ENCODE measurements at places on chromosomes 3 and 15.

- no peak for DNase-seq
Observed at GRCh38 chr3:162597226-162597625, 1100.6 kb downstream of the OTOL1 start.

DNA sequence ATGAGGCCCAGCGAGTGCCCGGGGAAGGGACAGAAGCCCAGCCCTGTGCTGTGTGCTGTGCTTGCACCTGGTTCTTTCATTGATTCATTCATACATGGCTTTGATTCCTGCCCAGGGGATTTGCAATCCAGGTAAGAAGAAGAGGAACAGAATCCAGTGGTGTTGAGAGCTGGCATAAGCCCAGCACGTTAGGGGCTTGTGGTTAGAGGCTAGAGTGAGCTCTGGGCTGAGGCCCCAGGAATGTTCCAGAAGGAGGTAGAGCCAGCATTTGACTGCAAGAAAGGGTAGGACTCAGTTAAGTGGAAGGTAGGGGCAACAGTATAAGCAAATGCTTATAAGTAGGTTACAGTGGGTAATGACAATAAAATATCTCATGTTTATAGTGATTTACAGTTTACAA is 2.3 kb downstream of the VWA5B2 start:
- no peak for DNase-seq

DNA sequence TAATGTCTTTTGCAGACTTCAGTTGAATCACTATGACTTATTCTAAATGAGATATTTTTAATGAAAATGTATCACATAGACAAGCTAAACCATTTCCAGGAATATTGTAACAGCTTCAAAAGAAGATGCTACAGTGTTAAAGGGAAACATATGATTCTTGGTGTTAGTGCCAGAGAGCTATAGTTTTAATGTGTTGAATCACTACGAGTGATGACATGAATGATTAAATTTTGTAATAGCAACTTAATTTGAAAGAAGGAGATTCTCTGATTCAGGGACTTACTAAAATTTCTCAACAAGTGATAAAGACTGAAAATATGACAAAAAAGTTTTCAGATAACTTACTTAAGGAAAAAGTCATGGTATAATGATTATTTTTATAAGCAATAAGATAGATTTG is 267.3 kb upstream of the SLITRK3 start:
- no peak for DNase-seq

DNA sequence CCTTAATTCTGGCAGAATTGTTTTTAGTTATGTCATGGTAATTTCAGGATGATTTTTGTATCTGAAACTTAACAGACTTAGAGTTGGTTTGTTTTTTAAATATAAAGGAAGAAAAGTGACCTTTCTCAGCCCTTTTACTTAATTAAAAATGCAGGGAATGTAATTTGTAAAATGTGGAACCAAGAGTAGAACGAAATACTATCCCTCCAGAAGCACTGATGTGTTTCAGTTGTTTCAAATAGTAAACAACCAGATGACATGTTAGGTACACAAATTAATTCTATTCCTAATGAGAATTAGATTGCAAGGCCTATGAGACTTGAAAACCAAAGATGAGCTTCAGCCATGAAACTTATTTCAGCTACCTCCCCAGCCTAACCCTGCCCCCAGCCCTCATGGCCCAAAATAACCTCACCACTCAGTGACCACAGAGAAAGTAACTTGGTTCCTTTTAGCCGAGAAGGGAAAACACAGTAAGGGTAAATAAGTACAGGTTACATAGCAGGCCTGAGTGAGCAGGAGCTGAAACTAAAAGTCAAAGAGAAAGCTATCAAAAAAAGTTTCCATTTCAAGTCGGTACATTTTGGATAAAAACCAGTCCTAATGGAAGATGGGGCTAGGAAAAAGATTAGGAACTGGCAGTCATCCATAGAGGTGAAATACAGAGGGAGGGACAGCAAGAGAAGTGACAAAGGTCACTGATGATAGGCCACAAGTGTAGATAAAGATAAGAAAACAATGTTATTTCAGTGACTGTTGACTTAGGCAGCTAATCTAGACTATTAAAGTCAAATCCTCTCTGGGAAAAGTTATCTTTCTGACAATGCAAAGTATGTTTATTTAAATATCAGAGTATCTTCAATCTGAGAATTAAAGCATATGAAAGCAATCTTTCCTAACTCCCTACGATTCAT is 23.2 kb downstream of the SENP8 start:
- no peak for DNase-seq

- no peak for DNase-seq
Observed at GRCh38 chr15:63187589-63188226, 1.7 kb upstream of the RAB8B start.

DNA sequence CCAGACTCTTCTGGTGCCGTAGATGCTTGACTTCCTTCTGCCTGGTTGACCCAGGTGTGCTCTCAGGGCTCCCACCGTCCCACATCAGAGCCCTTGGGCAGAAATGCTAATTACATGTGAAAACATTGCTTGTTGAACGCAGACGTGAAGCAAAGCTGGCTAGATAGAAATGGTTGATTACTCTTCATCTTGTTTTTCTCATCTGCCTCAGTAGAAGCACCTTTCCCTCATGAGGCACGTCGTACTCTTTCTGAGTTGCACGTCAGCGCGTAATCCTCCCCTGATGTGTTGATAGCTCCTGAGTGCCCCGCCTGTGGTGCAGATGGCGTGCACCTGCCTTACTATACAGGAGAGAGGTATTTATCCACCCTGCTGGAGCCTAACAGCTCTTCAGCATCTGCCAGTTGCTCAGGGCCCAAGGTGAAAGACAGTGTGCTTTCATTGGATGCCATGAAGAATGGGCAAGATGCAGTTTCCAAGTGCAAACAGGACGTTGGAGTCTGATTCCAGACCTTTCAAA is 18.1 kb downstream of the MAP6D1 start:
- no peak for DNase-seq

- DNase-seq = no peak
Observed at GRCh38 chr3:27993051-27993450, 248.4 kb upstream of the CMC1 start.

DNA sequence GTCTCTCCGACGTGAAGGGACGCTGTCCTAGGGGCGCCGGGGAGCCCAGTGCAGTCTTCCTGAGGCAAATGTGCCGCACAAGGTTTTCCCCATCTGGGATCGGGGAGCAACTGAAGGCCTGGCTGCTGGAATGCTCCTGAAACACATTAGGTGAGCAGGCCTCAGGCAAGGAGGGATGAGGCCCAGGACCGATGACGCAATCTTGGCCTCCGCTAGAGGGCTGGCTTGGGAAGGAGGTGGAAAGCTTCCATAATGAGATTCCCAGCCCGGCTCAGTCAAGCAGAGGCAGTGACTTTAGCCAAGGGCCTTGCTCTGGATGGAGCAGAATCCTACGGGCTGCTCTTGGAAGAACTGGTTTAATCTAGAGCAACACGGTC is 50.8 kb downstream of the CPN2 start:
- no peak for DNase-seq

DNA sequence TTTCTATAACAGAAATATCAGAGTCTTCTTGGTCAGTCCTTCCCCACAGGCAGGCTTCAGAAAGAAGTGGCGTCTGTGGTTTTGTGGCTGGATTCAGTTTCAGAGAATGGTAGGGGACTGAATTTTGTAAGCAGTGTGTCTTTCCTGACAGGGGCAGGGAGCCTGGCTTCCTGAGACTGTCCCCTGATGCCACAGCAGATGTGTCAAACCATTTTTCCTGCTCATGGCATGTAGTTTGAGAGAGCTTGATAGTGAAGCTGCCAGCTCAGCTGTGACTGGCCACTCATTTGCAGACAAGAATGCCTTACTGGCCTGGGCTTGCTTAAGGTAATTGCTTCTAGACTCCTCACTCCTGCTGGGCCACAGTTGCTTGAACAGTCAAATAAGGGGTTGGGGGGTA is 26.4 kb downstream of the LARS2 start:
- no peak for DNase-seq

- DNase-seq = no peak
Observed at GRCh38 chr3:36663666-36664291, 100.6 kb downstream of the DCLK3 start.

GRCh38 chr15:67212684-67213367 is 41.6 kb downstream of the AAGAB start:
- DNase-seq = no peak

- DNase-seq = no peak
Observed at GRCh38 chr3:137852391-137852830, 88.3 kb downstream of the SOX14 start.

DNA sequence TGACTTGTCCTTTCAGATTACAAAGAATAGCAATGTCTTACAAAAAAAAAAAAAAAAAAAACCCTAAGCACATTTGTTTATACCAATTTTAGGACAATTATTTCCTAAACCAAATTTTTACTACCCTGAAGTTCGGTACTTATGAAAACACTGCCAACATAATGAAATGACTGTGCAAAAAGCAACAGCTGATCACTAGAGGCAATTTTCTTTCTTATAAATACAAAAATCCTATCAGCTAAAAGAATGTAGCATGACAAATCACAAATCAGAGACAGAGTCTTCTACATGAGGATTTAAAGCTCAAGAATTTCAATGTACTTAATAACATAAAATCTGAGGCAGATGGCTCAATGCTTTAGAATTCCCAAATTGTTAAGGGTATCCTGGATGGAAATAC is 191.8 kb downstream of the MAGI1 start:
- DNase-seq = no peak

GRCh38 chr3:145427355-145427754 is 733.6 kb downstream of the PLOD2 start:
- no peak for DNase-seq

DNA sequence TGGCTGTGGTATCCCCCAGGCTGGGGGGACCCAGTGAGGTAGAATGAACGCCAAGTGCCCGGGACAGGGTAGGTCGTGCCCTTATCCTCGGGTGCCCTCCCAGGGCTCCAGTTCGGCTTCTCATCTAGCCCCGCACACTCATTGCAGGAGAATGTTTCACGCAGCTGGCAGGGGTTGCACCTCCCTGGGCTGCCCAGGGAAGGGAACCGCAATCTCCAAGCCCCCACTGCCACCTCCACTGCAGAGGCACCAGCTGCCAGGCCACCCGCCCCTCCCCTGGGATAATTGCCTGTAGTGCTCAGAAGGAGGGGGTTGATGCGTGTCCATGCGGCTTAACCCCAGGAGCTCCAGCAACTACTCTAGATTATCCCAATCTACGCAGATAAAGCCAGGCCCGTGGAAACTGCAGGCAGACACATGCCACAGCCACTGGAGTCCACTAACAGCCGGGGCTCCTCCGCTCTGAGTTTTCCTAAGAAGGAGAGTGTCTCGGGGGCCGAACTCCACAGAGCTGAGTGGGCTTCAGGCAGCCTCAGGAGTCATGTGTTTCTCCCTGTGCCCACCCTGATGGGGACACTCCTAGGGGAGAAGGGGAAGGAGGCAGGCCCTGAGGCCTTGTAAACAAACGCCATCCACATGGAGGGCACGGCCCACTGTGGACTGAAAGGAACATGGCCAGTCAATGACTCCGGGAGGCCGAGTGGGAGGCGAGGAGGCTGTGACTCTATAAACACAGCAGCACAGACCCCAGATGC is 137.2 kb upstream of the IQSEC1 start:
- DNase-seq = no peak
